ENCODE measurements at places on chromosomes 7 and 10.

- DNase-seq, result no peak
These were observed 42.8 kb downstream of the GLI3 start for GRCh38 chr7:42194238-42194637.

GRCh38 chr7:158864833-158865232 lies 8.5 kb downstream of the DYNC2I1 start:
- no peak for DNase-seq

GRCh38 chr7:93578762-93579161 lies 4.2 kb upstream of the CALCR start:
- no peak for DNase-seq

- peak; percentile 88 for DNase-seq
These were observed 25.1 kb downstream of the PARD3 start for GRCh38 chr10:34789966-34790506.

DNA sequence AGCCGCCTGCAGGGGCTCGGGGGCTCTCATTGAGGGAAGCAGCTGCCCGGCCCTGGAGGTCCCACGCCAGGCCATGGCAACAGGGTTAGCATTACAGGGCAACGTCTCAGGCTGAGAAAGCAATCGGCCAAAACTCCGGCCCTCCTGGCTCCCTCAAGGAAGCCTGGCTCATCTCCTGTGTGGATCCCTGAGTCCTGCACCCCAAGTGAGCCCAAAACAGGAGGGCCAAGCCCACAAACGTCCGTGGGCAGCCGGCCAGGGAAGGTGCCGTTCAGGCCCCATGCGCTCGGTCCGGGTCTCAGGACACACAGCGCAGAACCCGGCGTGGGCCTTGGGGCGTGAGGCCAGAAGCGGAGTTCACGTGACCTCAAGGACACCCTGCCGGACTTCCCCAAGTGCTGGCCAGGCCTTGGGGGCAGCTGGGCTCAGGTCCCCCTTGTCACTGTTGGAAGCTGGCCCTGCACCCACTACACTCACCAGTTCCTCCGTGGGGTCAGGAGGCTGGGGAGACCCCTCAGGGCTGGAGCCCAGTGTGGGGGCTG lies 8.0 kb upstream of the PWWP2B start:
- no peak for DNase-seq

DNA sequence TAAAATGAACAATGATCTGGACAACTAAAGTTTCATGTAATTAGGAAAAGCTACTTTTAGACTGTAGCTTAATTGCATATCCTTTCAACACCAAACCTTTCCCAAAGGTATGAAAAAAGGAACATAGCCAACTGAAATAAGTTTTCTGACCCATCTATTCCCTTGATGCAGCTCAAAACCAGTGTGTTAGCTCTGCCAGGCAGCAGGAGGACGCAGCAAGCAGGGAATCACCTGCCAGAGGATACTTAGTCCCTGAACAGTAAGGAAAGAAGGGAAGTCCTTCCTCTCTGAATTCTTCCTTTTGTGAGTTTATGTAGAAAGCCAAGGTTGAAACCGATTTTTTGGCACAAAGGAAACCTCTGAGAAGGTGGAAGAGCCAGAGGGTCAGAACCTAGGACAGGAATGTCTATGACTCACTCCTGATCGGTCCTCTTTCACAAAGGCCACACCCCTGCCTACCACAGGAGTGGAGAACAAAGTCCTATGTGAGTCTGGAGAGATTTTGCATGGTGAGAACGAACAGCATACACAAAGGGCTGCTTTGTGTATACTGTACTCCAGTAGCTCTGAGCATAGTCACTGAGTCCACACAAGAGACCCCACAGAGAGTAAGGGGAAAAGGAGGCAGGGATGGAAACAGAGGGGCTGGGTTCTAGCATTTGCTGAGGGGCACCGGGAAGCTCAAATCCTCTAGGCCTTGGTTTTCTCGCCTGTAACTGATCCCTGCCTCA lies 68.8 kb upstream of the GSDME start:
- DNase-seq, result peak; percentile 16

All from kidney glomerular epithelial cell (primary cell).